ENCODE measurements at places on chromosomes 5 and 9.

GRCh38 chr9:2623288-2624050, 1.9 kb downstream of the VLDLR start:
- H3K4me1 ChIP-seq, result 0 out of 2 replicates have a peak, but pooled peaks cover 3% of the 10 kb centered on the region
- no peaks in the 10 kb centered on the region for H3K36me3 ChIP-seq
- no peak overlapping the region for H3K4me3 ChIP-seq
- H3K27me3 ChIP-seq, result no peaks in the 10 kb centered on the region

GRCh38 chr5:163809473-163809872, 304.1 kb downstream of the MAT2B start:
- H3K36me3 ChIP-seq, result no peaks in the 10 kb centered on the region
- DNase-seq, result no peak
- H3K4me3 ChIP-seq, result no peak overlapping the region
- no peaks in the 10 kb centered on the region for H3K27me3 ChIP-seq
- no peak overlapping the region for H3K27ac ChIP-seq

DNA sequence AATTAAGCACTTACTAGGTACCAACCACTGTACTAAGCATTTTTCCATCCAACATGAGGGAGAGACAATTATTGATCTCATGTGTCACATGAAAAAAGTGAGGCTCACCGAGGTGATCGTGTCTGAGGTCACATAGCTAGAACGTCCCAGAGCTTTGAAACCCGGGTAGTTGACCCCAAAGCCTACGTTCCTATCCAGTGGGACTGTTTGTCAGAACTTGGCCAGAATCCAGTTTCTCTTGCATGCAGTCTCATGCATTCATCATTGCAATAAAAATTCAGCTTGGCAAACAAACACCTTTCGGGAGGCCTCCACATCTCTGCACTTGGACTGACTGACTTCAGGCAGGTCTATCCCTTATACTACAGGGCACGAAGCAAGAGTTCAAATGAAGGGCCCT, 23.4 kb upstream of the FAT2 start:
- no peak overlapping the region for H3K4me3 ChIP-seq
- H3K36me3 ChIP-seq, result no peaks in the 10 kb centered on the region
- peaks cover 18% of the 10 kb centered on the region for H3K27me3 ChIP-seq
- H3K4me1 ChIP-seq, result peaks cover 9% of the 10 kb centered on the region
- H3K27ac ChIP-seq, result no peak overlapping the region
- DNase-seq, result no peak

GRCh38 chr9:27659571-27659970, 86.3 kb upstream of the C9orf72 start:
- no peaks in the 10 kb centered on the region for H3K27me3 ChIP-seq
- no peaks in the 10 kb centered on the region for H3K36me3 ChIP-seq

DNA sequence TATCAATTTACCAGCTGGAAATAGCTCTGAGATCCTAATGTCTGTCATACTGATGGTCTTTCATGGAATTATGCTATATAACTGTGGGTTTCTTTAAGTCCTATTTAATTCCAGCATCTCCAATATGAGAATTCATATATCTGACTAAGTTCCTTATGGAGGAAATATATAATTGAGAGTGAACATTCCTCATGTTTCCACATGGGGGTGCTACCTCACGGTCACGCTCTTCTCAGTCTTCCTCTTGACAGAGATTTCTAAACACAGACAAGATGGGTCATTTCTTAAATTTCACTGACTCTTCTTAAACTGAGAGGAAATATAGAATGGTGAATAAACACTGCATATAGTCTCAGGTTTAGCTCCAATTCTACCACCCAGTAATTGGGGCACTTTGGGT, 212.1 kb downstream of the SLF1 start:
- H3K27me3 ChIP-seq, result no peaks in the 10 kb centered on the region
- no peak overlapping the region for H3K4me3 ChIP-seq
- no peaks in the 10 kb centered on the region for H3K4me1 ChIP-seq
- DNase-seq, result no peak

DNA sequence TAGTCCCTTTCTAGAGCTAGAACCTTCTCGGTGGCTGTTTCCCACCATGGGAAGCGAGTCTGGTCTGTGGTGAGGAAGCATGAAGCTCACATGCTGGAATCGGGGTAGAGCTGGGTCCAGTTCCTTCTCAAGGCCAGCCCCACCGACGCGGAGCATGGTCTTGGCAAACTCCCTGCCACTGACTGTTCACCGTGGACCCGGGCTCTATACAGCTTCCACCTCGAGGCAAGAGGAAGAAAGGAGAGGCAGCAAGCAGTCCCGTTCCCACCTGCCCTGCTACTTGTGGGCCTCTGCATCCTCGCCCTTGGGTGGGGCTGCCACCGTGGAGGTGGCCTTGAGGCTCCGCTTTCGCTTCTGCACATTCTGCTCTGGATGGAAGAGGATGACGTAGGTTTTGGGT, 13.7 kb downstream of the GRM6 start:
- H3K4me3 ChIP-seq, result no peak overlapping the region
- no peaks in the 10 kb centered on the region for H3K36me3 ChIP-seq
- H3K27me3 ChIP-seq, result no peaks in the 10 kb centered on the region
- no peak overlapping the region for H3K27ac ChIP-seq
- H3K4me1 ChIP-seq, result no peaks in the 10 kb centered on the region
- no peak for DNase-seq

DNA sequence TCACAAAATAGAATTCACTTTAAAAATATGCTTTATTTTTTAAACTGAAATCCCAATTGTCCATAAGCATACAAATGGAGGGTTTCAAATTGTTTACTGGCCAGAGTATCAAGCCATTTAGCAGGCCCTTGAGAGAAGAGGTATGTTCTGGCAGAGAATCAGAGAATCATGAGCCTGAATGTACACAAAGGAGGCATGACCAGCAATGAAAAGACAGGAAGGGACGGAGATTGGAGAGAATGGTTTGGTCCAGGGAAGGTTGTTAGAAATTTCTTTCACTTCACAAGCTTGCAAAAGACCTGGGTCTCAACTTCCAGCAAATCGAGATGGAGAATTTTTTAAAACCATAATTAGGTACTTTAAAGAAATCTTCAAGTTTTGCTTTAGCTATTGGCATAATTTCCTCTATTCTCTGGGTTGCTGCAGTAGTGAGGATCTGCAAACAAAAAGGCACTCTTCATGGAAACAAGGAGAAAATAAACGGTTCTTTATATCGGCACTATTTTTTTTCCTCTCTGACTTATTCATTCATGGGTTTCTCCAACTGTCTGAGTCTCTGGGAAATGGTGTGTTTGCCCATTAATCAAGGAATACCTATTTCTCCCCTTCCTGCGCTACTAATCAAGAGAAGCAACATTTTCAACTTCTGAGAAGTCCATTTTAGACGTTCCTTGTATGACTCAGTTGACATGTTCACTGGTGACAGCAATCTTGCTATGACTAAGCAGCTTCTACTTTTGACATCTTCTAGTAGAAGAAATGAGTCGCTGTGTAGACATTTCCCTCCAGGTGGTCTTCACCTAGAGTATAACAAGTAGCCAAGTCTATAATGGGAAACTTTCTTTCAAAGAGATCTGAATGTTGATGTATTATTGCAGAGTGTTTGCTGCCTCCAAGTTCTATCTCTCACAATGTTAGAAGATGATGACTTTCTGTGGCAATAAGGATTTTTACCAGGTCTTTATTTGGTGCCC, 23.1 kb upstream of the ERCC6L2 start:
- peak overlapping the region; percentile 26 for H3K27ac ChIP-seq
- H3K4me3 ChIP-seq, result no peak overlapping the region

- H3K27ac ChIP-seq, result no peak overlapping the region
- H3K27me3 ChIP-seq, result no peaks in the 10 kb centered on the region
- H3K4me1 ChIP-seq, result no peaks in the 10 kb centered on the region
- H3K4me3 ChIP-seq, result no peak overlapping the region
These were observed 94.9 kb upstream of the GRHPR start for GRCh38 chr9:37327553-37327952.

- peaks cover 5% of the 10 kb centered on the region for H3K36me3 ChIP-seq
- no peak for DNase-seq
- no peaks in the 10 kb centered on the region for H3K27me3 ChIP-seq
- H3K4me1 ChIP-seq, result no peaks in the 10 kb centered on the region
- no peak overlapping the region for H3K27ac ChIP-seq
- no peak overlapping the region for H3K4me3 ChIP-seq
These were observed 19.0 kb downstream of the NACC2 start for GRCh38 chr9:136075881-136076678.

DNA sequence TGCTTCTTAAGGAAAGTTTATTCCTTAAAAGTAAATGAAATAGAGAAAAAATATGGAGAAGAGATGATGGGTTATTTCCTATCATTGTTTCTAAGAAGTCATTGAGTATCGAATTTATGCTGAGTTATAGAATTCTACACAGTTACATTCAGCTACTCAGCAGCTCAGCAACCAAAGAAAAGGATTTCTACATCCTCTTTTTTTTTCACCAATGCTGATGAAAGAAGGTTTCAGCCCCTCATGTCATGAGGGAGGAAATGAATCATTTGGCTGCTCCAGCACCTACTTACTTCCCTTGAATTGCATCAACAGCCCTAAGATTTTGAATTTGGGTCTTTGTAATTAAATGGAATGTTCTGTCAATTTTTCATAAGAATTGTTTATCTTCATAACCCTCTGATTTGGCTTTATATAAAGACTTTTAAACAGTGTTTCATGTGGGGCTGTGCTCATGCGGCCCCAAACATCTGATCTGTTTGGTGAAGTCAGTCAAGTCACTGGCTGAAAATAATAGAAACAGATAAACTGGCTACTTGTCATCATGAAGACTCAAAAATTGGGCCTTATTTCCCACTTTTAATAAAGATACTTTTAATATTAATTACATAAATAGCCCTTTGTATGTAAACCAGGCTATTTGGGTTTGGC, 18.5 kb upstream of the SNX2 start:
- peak; percentile 29 for DNase-seq
- peak overlapping the region; percentile 18 for H3K27ac ChIP-seq
- peaks cover 15% of the 10 kb centered on the region for H3K4me1 ChIP-seq

GRCh38 chr9:132546148-132547051, 36.0 kb upstream of the BARHL1 start:
- no peak overlapping the region for H3K27ac ChIP-seq
- H3K27me3 ChIP-seq, result peaks cover 6% of the 10 kb centered on the region
- H3K4me1 ChIP-seq, result peaks cover 3% of the 10 kb centered on the region
- no peaks in the 10 kb centered on the region for H3K36me3 ChIP-seq

GRCh38 chr9:97598461-97599288, 34.5 kb downstream of the TSTD2 start:
- H3K27me3 ChIP-seq, result no peaks in the 10 kb centered on the region
- no peak overlapping the region for H3K27ac ChIP-seq
- peak; percentile 61 for DNase-seq
- no peak overlapping the region for H3K4me3 ChIP-seq
- no peaks in the 10 kb centered on the region for H3K4me1 ChIP-seq

GRCh38 chr5:146076455-146076854, 28.9 kb downstream of the PLAC8L1 start:
- no peak overlapping the region for H3K4me3 ChIP-seq
- H3K27me3 ChIP-seq, result no peaks in the 10 kb centered on the region
- no peak overlapping the region for H3K27ac ChIP-seq
- DNase-seq, result no peak
- H3K4me1 ChIP-seq, result peaks cover 7% of the 10 kb centered on the region
- H3K36me3 ChIP-seq, result peaks cover 5% of the 10 kb centered on the region

GRCh38 chr9:132163876-132164603, 2.2 kb downstream of the NTNG2 start:
- H3K4me3 ChIP-seq, result no peak overlapping the region
- peaks cover 18% of the 10 kb centered on the region for H3K4me1 ChIP-seq
- H3K36me3 ChIP-seq, result no peaks in the 10 kb centered on the region
- H3K27me3 ChIP-seq, result peaks cover 93% of the 10 kb centered on the region
- no peak for DNase-seq

DNA sequence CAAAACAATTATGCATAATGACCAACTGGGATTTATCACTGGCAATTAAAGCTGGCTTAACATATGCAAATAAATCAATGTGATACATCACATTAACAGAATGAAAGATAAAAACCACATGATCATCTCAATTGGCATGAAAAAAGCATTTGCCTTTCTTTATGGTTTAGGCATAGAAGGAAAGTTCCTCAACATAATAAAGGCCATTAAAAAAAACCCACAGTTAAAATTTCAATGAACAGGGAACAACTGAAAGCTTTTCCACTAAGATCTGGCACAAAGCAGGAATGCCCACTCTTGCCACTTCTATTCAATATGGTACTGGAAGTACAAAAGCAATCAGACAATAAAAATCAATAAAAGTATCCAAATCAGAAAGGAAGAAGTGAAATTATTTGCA, 151.2 kb upstream of the CD180 start:
- no peak overlapping the region for H3K4me3 ChIP-seq
- no peak overlapping the region for H3K27ac ChIP-seq
- peaks cover 11% of the 10 kb centered on the region for H3K4me1 ChIP-seq

DNA sequence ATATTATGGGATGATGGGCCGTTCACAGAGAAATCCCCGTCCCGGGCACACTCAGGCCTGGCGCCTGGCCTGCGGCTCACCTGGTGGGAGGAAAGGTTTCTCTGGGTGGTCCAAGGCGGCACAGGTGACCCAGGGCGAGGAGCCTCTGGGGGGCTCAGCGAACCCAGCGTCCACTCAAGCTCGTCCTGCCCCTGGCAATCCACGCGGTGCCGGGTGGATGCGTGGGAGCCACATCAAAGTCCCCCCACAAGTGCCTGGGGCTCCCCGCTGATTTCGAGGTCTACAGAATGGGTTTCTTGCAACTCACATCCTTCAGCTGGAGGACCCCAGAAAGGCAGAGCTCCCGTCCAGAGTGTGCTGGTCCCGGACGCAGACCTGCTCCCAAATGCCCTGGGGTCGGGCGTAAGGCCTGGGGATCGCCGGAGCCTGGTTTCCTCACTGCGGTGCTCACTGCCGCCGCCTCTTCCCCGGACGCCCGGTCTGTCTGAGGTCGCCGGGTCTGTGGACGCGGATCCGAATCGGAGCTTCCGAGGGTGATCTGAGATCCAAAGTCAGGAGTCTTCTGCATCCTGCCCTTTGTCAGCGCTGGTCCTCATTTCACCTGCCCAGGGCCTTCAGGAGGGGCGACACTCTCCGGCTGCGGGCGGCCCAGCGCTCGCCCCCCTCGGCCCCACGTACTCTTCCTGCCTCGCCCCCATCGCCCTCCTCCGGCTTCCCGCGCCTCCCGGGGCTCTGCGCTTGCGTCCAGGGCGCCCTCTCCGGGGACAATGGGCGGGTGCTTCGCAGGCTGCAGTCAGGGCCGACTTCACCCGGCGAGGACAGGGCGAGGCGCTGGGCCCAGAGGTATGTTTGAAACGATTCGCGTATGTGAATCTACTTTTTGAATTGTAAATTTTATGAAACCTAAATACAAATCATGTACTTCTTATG, 20.0 kb upstream of the RUFY1 start:
- H3K4me3 ChIP-seq, result no peak overlapping the region
- peaks cover 17% of the 10 kb centered on the region for H3K27me3 ChIP-seq
- H3K36me3 ChIP-seq, result no peaks in the 10 kb centered on the region
- H3K4me1 ChIP-seq, result no peaks in the 10 kb centered on the region

GRCh38 chr5:78734094-78734845, 85.7 kb upstream of the LHFPL2 start:
- H3K4me1 ChIP-seq, result peaks cover 31% of the 10 kb centered on the region
- DNase-seq, result no peak
- no peak overlapping the region for H3K4me3 ChIP-seq
- no peaks in the 10 kb centered on the region for H3K27me3 ChIP-seq

- peaks cover 8% of the 10 kb centered on the region for H3K4me1 ChIP-seq
- no peak overlapping the region for H3K4me3 ChIP-seq
- no peaks in the 10 kb centered on the region for H3K36me3 ChIP-seq
- H3K27me3 ChIP-seq, result no peaks in the 10 kb centered on the region
- no peak overlapping the region for H3K27ac ChIP-seq
These were observed 27.2 kb downstream of the SLC6A7 start for GRCh38 chr5:150217038-150217437.
